ENCODE measurements at places on chromosomes 2 and 18. TPM values are rescaled to one million over a fixed set of nuclear protein-coding genes. Genes with fewer than 3 reads are reported as not detected.

NLRC4 gene
- not detected for total RNA-seq

IL36B gene
- total RNA-seq: not detected

HOXD4 gene
- total RNA-seq: not detected

CASP10 gene
- 42.8 TPM for total RNA-seq

NMS gene
- total RNA-seq: not detected

DSG2 gene
- total RNA-seq: 0.32 TPM

M1AP gene
- total RNA-seq: not detected

DNA sequence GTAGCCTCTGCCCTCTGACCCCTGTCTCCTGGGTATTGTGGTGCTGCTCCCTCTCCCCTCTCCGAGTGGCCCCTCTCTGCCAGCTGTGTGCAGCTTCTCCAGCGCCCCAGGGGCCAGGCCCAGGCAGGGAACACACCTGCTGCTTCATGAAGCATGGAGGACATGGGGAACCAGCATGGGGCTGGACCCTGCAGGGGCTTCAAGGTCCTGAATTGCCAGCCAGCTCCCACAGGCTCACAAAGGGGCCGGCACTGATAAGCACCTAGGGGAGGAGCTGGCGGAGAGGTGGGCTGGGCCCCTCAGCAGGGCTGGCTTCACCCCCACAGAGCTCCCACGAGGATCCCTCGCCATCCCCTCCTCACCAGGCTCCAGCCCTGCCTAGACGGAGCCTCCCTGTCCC, 77.4 kb upstream of the GPC1 start:
- DNase-seq: no peak

DNA sequence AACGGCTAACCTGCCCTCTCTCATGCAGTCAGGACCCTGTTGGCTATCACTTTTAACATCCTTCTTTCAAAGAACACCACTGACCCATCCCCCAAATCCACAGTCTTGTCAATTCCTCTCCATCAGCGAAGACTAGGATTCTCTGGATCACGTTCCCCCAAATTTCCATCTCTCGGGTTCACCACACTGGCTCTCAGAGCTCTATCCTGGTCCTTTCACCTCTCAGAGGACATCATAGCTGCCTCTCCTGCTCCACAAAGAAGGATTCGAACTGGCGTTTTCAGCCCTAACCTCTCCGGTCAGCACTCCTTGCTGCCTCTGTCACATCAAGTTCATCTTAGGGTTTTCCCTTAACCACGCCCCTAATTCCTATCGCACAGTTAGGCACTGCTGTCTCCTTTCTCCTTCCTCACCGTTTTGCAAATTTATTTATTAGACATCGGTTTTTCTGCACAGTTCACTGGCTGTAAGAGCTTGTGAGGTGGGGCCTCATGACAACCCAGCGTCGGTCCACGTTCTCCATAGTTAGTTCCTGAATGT, 247.5 kb upstream of the PXDN start:
- no peak for DNase-seq

- no peak for DNase-seq
Observed at GRCh38 chr18:38940475-38940862, 1374.9 kb upstream of the CELF4 start.

DNA sequence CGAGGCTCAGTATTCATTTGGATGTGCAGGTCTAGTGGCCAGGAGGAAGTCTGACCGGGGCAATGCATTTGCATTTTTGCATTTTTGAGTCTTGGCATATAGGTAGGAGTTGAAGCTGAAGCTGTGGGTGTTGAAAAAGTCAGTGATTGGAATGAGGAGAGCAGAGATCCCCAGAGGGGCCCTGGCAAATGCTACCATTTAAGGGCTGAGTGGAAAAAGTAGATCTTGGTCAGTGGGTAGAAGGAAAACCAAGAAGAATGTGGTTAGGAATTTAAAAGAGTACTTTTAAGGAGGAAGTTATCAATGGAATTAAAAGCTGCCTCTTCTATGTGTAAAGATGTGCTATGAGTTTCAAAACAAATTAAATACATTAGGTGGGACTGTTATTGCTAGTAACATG, 143.0 kb downstream of the ZEB2 start:
- DNase-seq: no peak

DNA sequence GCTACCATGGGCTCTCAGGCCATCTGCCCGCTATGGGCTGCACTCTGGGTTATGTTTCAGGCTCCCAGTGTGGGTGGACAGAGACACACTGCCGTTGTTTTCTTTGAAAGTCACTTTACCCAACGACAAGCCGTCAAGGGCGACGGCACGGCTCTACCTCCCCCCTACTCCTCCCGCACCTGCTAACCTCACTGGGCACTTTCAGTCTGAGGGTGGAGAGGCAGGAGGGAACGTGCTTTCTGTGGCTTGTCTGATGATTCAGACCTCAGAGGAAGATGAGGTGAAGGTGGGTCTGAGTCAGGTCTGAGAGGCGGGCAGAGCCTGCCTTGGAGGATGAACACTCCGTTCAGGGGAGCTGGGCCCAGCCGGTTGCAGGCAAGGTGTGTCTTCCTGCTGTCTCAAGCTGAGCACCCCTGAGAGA, 147.6 kb upstream of the HDAC4 start:
- DNase-seq: peak; percentile 67

- DNase-seq: peak; percentile 61
Observed at GRCh38 chr18:54388203-54389142, 30.8 kb downstream of the C18orf54 start.

DNA sequence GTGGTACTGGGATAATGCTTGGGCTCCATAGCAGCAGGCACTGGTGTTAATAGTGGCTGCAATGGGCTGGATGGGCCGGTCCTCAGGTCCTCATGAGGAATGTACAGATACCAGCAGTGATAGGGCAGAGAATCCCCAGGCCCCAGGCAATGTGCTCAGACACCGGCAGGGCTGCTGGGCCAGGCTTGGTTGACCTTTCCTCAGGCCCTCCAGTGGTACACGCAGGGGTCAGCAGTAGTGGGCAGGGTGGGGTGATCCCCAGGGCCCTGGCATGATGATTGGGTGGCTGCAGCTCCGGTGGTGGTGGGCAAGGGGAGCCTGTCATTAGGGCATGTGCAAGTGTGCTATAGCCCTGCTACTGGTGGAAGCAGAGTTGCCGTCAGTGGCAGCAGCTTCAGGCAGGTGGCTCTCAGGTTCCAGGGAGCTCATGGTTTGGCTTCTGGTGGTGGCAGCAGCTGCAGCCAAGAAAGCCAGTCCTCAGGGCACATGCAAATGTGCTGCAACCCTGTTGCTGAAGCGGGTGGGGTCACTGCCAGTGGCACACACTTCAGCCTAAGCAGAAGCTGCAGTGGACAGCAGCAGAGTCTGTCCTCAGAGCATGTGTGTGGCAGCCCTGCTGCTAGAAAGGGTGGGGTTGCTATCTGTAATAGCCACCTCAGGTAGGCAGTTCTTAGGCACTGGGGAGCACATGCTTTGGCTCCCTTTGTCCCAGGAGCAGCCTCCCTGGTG, 56.8 kb downstream of the CCNT2 start:
- DNase-seq: no peak

DNA sequence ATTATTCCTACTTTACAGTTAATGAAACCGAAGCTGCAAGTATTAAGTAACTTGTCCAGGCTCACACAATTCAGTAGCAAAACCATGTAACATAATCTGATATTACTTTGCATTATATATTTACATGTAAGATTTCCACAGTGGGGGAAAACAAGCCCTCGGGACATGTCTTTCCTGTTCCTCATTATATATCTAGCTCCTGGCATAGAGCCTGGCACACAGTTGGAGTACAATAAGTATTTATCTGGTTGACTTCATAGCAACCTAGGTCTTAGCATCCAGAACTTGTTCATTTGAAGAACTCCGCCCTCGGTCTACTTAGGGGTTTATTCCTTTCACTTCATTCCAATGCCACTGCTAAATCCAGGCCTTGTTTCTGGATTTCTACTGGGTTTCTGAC, 1.6 kb upstream of the RBM45 start:
- DNase-seq: no peak

- no peak for DNase-seq
Observed at GRCh38 chr2:64145714-64146113, 1.5 kb upstream of the PELI1 start.

GRCh38 chr18:27447930-27448329, 262.8 kb upstream of the CHST9 start:
- no peak for DNase-seq
